ENCODE measurements at places on chromosomes 2 and 18.

DNA sequence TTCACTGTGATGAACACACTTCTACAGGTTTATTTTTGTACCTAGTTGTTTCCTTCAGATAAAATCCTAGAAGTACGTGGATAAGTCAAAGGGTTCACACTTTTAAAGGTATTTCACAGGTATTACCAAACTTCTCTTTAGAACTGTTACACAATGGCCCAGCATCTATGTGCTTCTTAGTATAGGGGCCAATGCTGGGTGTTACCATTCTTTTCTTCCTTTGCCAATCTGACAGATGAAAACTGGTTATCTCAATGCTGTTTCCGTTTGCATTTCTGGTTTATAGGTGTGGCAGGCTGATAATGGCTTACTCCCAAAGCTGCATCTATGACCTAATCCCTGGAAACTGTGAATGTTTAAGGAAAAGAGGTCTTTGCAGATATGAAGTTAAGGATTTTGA lies 2.8 kb upstream of the TCF7L1 start:
- DNase-seq, result no peak

DNA sequence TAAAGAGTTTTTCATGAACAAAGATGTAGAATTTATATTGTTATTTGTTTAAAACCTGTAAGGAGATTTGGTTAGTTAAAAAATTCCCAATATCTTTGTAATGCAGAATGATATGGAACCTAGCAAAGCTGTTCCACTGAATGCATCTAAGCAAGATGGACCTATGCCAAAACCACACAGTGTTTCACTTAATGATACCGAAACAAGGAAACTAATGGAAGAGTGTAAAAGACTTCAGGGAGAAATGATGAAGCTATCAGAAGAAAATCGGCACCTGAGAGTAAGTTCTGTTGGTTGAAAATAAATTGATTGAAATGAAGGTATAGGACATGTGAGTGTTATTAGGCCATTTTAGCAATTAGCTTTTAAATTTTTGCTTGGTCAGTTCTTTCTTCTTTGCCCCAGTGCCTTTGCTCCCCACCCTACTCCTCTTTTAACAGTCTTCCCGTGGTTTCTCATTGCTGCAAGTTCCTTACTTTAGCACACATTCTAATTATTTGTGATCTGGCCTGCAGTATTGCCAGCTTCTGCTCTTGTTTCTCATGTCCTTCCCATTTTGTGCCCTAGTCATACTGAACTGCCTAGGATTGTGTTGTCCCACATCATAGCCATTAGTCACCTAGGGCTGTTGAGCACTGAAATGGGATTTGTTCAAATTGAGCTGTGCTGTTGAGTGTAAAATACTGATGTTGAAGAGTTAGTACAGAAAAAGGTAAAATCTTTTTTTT lies 36.6 kb downstream of the VAPA start:
- no peak for DNase-seq

DNA sequence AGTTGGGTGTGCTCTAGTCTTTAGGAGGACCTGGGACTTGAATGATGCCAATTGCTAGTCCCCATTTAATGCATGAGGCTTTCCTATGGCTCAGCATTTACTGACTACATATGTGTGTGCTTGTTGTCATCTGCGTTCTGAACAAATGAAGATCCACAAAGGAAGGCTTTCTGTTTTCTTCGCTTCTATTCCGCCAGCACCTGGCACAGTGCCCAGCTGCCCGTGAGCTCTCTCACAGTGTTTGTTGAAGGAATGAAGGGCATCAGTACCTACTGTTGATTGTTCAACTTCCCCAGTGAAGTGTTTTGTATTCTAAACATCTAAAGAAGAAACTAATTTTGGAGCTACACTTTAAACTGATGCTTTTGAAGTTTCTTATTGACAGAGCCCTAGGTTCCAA lies 122.4 kb upstream of the LINC00305 start:
- DNase-seq, result no peak

DNA sequence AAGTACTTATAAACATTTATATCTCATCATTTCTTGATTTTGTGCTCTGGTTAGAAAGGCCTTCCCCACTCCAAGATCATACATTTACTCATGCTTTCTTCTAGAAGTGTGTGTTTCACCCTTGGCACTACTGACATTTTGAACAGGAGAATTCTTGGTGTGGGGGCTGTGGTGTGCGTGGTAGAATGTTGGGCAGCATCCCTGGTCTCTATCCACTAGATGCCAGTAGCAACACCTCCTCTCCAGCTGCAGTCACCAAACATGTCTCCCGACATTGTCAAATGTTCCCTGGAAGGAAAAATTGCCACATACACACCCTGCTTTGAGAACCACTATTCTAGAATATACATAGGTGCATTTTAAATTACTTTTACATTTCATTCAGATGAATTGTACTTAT lies 8.7 kb upstream of the TGIF1 start:
- no peak for DNase-seq

GRCh38 chr2:113966832-113967231 lies 76.9 kb downstream of the ACTR3 start:
- DNase-seq, result no peak

DNA sequence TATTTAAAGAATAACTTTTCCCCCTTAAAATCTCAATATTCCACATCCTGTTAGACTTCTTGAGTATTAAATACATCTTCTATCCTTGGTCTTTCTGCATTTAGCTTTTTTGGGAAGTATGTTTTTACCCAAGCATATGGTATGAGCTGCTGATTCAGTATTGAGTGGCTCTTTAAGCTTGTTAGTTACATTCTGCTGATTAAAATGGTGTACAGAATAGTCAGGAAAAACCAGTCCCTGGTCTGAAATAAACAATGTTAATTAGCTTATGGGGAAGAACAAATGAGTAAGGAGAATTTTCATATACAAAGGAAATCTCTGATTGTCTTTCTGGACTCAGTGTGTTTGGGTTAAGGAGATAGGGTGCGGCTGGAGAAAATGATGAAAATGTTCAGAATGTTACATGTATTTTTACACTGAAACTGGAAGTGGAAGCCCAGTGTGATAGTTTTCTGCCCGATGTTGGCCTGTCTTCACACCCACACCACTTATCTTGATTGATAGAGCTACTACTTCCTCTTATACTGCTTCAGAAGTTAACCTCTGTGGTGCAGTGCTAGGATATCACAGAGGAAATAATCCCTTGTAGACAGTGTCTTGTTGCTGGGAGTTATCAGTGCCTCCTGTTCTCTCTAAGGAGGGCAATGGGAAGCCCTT lies 84.0 kb downstream of the MSH2 start:
- DNase-seq, result no peak

- no peak for DNase-seq
These were observed 284.8 kb upstream of the HS6ST1 start for GRCh38 chr2:128603411-128603924.

GRCh38 chr18:48408727-48409590 lies at the start of gene ZBTB7C:
Gene ZBTB7C (minus strand): TSS chr18:48409383.
- peak; percentile 18 for DNase-seq

GRCh38 chr18:79385326-79385707 lies 10.4 kb upstream of the NFATC1 start:
- no peak for DNase-seq

- DNase-seq, result no peak
These were observed 636.2 kb downstream of the EPHA4 start for GRCh38 chr2:220935789-220936321.

DNA sequence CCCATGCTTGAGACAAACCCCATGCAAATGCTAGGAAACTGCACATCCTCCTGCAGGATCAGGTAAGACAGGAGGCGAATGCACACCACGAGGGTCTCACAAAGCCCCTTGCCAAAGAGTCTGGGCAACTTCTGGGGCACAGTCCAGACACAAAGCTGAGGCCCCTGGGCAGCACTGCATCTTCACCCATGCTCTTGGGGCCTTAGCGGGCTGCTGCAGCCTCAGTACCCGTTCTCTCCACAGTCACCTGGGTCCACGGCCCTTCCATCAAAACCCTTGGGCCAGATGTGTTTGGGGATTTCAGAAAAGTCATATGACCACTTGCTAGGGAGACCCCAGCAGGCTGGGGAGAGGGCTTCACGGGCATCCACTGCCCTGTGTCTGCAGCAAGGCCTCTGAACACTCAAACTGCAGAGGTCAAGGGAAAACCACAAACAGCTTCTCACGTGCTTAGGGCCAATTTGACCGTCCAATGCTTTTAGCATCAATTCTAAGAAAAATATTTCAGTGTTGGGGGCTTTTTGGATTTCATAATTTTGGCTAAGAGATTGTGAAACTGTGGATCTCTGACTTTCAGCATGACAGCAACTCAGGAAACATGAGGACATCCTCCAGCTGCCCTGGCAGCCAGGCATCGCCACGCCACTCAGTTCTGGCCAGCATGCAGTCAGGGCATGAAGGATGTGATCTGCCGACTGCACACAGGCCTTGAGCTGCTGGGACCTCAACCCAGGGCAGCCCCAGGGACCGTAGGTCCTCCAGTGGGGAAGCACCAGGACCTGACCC lies 20.0 kb downstream of the PASK start:
- DNase-seq, result no peak

DNA sequence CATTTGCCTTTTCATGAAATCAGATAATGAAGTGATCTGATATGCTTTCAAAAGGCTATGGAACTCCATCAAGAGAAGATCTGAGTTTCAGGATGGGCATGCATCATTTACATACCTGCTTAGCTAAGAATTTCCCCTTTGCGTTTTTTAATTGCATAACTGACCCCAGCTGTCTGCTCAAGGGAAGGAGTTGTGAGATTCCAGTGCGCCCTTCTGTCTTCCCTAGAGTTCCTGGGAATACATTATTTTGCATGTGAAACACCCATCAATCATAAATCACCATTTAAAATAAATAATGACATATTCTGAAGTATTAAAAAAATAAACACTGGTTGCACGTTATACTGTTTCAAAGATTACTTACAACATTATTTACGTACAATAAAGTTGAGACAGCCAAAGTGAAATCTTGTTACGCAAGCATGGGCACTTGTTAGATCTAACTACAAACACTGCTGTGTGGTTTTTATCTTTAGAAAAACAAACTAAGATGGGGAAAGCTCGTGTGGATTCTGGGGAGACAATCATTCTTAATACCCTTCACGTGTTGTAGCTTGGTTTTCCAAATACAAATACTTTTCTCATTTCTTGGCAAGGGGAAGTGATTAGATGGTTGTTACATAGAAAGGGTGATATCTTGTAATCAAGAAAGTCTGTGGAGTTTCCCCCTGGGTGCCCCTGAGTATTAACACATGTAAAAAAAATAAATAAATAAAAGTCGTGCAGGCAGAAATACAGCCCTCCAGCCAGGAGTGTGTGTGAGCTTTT lies 125.7 kb upstream of the LMAN1 start:
- DNase-seq, result no peak

GRCh38 chr2:10909050-10909995 lies 2.4 kb upstream of the KCNF1 start:
- DNase-seq, result no peak

GRCh38 chr2:210389856-210390255 lies 74.9 kb upstream of the MYL1 start:
- no peak for DNase-seq
